ENCODE measurements at places on chromosomes 7 and 10.

DNA sequence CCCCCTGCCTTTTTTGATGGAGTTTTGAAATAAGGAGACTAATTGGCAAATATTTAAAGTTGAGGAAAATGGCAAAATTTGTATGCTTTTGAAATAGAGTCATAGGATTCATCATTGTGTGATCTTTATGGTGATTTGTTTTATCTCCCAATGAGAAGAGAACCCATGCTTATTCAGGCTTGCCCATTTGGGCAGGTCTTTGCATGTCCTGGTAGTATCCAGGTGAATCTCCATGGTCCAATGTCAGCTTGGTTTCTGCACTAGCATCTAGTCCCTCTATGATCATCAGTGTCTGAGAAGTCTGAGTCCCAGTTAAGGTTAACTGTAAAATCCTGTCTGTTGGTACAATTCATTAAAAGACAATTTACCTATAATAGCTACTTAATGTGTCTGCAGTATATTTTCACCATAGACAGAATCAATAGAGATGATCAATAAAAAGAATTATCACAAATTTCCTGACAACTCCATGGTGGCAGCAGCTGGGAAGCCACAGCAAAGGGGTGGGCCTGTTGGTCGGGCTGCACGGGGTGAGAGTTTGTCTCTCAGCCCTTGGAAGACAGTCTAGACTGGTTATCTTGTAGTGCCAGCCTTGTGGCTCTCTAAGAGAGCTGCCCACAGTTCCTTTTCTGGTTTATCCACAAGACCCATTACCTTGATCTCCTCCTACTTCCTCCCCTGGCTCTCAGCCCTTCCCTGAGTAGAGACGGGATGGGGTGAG is 22.2 kb upstream of the BMPER start:
- no peak for DNase-seq

- no peak for DNase-seq
These were observed 322.8 kb downstream of the MAGI2 start for GRCh38 chr7:79130715-79131114.

- no peak for DNase-seq
These were observed 374.4 kb downstream of the PAXIP1 start for GRCh38 chr7:154628556-154628955.

- no peak for DNase-seq
These were observed 57.6 kb downstream of the SNX13 start for GRCh38 chr7:17882685-17883084.

DNA sequence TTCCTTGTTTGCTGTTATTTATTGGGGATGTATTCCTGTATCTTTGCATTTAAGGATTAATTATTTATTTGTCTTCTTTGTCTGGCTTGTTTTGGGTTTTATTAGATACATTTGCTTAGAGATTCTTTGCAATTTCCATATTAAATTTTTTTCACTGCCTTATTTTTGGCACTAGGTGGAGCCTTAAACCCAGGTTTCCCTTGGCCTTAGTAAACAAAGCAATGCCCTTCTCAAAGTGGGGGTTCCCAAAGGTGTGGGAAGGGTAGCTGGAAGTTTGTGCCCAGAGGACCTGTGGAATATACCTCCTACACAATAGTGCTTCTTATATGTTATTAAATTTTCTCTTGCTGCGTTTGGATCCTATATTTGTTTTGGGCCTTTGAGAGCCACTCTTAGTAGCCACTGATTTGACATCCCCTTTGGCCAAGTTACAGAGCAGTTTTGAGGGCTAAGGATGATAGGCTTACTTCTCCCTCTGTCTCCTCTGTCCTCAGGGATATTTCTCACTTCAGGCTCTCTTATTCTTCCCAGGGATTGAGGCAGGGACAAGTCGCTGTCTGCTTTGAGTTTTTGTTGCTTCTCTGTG is 162.3 kb downstream of the ITGB1 start:
- DNase-seq = no peak

DNA sequence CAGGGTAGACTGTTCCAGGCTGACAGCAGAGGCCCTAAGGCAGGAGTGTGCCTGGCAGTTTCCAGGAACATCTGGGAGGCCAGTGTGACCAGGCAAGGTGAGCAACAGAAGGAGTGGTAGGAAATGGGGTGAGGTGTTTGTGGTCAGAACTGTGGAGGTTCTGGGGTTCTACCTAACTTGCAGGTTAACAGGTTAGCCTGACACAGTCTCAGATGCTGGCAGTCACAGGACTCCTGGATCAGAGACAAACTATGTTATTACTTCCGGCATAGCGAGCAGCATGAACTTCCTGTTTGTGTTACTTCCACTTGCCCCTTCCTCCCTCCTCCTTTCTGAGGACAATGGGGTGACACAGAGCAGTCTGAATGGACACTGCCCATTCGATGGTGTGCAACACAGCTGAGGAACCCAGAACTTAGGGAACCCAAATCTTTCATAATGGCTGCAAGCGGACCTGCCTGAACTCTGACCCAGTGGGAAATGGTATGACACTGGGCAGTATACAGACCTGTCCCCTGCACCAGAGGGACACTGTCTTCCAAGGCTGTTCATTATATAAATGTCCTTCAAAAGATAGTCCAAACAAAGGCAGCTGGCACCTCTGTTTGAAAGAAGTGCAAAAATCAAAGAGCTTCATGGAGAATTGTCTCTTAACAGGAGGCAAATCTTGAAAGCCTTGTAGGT is 3.9 kb upstream of the SAR1A start:
- no peak for DNase-seq

- no peak for DNase-seq
These were observed 22.8 kb downstream of the GLI3 start for GRCh38 chr7:42214060-42214679.

DNA sequence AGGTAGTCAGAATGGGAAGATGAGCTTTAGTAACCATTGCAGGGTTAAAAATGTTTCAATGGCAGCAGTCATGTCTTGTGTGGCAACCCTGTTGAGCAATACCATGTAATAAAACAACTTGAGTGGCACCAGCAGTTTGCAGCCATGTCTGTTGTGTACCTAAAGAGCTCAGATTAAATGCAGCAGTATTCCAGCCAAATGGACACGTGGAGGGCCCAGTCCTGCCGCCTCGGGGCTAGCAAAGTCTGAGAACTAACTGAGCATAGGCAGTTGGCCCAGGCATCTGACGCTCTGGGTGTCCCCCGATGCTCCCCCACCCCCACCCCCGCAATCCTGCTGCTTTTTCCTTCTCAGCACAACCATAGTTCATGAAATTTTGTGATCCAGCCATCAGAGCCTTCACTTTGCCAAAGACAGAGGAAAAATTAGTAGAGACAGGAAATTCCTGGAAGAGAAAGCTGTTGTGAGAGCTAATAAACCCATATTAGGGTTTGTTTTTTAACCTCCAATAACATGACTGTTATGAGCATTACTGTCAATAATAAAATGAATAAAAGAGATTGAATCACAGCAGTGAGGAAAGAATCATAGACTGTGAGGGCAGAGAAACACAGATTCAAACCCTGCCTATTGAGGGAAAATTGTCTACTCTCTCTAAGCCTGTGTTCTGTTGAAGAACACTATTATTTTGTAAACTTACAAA is 220.6 kb upstream of the RHOBTB1 start:
- no peak for DNase-seq

DNA sequence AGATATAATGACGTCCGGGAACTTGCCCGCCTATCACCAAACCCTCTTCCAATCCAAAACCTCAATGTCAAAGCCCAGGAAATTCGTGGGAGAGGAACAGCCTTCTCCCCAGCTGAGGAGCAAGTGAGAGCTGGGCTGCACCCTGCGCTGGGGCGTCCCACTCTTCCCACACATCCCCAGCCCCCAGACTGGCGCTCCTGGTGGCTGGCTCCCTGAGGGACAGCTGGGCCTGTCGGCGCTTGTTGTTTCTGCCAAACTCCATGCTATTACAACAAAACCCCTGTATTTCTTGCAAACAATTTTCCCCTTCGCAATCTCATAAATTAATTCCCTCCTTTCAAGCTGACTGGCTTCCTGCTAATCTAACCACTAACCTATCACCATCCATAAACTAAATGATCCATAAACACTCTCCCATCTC is 53.0 kb downstream of the GRID1 start:
- no peak for DNase-seq

DNA sequence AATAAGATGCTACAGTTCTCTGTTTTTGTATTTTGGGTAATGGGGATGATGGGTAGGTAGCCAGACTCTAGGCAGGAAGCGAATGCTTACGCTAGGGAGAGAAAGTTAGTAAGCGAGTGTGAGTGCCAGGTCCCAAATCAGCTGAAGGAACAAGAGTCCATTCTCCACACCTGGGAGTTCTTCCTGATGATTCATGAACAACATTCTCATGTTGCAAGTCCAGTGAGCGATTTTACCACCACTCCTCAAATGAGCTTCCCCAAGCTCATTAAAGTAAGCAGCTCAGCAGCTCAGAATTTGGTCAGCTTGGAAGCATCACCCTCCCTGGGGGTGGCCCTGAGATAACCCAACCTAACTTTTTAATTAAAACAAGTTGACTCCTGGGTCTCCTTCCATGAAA is 27.3 kb downstream of the SH3PXD2A start:
- DNase-seq = no peak

GRCh38 chr7:71976645-71977044 is 435.5 kb downstream of the CALN1 start:
- no peak for DNase-seq

GRCh38 chr7:155722936-155723335 is 78.5 kb downstream of the RBM33 start:
- DNase-seq = no peak

GRCh38 chr7:155276042-155276799 is 21.5 kb upstream of the INSIG1 start:
- no peak for DNase-seq

DNA sequence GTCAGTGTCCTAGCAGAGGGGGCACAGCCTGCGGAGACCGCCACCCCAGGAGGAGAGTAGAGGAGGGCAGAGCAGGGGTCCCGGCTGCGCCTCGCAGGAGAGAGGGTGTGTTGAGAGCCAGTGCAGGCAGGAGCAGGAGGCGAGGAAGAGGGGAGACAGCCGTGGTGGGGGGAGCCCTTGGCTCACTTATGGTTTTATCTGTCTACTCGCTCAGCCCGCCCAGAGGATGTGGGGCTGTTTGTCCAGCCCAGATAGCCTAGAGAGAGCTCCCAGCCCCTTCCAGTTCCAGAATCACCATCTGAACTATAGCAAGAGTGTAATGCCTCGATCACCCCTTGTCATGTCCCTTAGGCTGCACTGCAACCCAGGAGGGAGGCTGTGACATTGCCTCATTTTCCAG is 26.6 kb downstream of the SLC29A3 start:
- no peak for DNase-seq

GRCh38 chr7:602341-603141 is 82.9 kb upstream of the PDGFA start:
- DNase-seq = no peak

GRCh38 chr10:60916025-60916424 is 28.0 kb downstream of the RHOBTB1 start:
- no peak for DNase-seq

DNA sequence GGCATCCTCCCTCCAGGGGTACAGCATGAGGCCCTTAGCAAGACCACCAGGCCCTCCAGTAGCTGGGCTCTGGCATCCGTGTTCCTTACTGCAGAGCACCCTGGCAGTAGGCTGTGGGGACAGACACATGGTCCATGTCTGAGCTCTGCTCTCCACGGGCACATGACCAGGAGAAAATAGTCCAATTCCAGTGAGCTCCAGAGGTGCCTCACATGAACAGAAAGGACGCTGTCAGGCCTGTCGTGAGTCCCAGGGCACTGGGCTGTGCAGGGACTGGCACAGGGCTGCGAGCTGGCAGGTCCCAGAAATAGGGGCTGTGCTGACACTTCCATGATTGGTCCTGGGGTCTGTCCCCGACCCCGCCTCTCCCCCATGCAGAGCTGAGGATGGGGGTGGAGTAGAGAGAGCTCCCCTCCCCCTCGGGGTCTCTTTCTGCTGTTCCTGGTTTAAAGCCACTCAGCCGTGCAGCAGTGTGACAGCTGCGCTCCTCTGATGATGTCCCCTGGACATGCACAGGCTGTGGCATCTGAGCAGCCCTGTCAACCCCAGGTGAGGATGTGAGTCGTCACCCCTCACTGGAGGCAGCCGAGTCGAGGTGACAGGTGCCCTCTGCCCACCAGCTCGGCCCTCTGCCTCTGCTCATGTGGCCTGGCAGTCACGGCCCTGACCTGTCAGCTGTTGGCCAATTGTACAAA is 25.2 kb upstream of the ZNF488 start:
- no peak for DNase-seq

- no peak for DNase-seq
These were observed 103.8 kb upstream of the PCDH15 start for GRCh38 chr10:54904833-54905232.

DNA sequence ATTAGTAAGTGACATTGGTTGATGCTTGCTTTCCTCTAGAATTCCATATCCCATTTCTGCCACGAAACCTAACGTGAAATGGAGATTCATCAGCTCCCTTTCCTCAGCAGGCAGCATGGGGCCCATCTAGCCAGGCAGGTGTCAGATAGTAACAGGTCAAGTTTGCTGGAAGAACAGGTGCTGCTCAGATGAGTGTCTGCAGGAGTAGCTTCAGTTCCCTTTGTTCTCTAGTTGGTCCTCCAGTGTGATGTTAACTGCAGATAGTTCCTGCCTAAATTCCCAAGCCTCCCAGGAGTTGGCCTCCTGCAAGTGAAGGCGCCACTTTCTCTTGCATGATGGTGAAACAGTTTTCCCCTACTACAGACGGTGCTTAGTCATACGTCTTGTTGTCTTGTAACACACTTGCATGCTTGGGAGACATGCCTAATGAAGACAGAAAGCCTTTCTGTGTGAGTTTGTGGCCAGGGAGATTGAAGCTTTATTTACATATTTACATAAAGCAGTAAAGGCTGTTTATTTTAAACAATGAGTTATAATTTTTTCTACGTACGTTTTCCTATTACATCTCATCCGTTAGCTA is 175.4 kb downstream of the CHN2 start:
- no peak for DNase-seq

- DNase-seq = peak; percentile 62
These were observed 61.7 kb downstream of the PALD1 start for GRCh38 chr10:70540089-70540788.

GRCh38 chr7:99624484-99624883 is 7.7 kb downstream of the ZSCAN25 start:
- DNase-seq = no peak

GRCh38 chr7:17037356-17037755 is 155.6 kb upstream of the AGR3 start:
- no peak for DNase-seq

DNA sequence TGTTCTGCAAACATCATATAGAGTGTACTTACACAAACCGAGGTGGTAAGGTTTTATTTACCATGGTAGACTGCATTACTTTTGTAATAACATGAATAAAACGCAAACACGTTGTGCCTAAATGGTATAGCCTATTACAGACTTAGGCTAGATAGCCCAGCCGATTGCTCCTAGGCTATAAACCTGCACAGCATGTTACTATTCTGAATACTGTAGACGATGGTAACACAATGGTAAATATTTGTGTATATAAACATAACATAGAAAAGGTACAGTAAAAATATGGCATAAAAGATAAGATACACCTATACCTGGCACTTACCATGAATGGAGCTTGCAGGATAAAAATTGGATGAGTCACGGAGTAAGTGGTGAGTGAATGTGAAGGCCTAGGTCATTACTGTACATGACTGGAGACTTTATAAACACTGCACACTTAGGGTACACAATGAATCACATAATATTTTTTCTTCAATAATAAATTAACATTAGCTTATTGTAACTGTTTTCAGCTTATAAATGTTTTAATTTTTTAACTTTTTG is 16.3 kb downstream of the AKR1D1 start:
- DNase-seq = no peak

All from endothelial cell (in vitro differentiated cells).